Lower lobe of right lung (tissue), 2 donors: ENCODE measurements at places on chromosomes 7 and 10.

- DNase-seq = no peak
Observed at GRCh38 chr10:24703700-24704099, 20.0 kb downstream of the ARHGAP21 start.

- no peak for DNase-seq
Observed at GRCh38 chr7:28088901-28089714, 91.5 kb downstream of the JAZF1 start.

- no peak for DNase-seq
Observed at GRCh38 chr7:135434047-135434446, 75.9 kb downstream of the CNOT4 start.

GRCh38 chr10:119663866-119664698, 12.9 kb downstream of the BAG3 start:
- DNase-seq = no peak

GRCh38 chr7:5210751-5211338, 20.8 kb downstream of the WIPI2 start:
- DNase-seq = no peak

DNA sequence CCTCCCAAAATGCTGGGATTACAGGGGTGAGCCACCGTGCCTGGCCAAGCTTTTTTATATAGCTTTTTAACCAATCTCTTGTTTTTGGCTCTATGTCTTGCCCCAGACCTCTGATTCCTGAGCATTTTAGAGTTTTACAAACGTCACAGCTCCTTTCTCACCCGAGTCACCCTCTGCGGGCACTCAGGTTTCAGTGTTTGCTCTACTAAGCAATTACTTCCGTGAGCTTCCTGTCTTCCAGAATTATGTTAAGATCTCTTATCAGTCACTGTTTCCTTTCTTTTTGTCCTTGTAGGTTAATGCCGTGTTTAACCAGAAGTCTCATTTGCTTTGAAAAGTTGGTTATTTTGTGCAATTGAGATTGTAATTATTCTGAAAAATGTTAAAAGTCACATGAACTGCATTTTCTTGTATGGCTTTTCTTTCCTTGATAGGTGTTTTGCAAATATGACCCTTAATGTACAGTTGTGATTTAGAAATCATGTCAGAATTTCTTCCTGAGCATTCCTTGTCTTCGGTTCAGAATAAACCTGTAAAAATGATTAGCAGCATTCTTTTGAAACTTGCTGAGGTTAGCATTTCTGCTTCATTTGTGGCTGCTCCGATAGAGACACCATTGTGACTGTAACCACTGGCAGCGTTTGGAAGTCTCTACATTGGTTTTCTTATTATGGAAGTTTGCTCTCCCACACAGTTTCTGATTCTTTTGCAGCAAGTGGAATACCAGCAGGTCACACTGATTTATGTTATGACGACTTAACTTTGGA, 4.5 kb upstream of the HKDC1 start:
- DNase-seq = no peak

- peak; percentile 72 for DNase-seq
Observed at GRCh38 chr7:66050990-66051448, 24.6 kb upstream of the ASL start.

GRCh38 chr10:31939797-31940708, 11.4 kb upstream of the ARHGAP12 start:
- DNase-seq = no peak

DNA sequence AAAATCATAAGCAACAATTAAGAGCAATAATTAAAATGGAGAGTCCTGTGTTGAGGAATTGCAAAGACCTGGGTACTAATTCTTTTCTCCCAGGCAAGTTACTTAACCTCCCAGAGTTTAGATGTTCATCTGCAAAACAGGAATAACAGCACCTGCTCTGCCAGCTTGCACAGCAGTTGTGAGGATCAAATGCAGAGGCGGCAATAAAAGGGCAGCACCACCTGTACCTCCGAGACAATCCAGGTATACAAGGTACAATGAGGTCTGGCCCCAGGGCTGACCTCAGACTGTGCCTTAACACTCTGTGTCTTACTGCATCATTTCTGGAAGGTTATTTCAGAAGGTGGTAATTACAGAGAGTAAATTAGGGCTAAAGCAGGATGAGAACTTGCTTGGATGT, 14.5 kb upstream of the FAM204A start:
- no peak for DNase-seq

GRCh38 chr10:33227489-33227888, 107.0 kb downstream of the NRP1 start:
- DNase-seq = no peak

DNA sequence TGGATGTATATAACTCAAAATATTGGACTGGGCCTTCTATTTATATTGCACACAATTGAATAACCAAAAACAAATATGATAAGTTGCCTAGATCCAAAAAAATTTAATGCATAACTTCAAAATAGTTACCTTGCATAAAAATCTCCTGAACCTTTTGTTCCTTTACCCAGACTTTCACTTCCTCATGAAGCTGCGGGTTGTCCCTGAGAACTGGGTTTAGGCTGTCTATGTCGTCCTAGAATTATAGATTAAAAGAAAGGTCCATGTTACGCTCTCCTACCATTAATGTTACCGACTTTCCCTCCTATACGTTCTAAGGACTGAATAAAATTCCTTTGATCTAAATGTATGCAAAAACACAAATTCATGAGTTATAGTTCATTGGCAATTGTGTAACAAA, 86.6 kb downstream of the NRBF2 start:
- DNase-seq = no peak
